ENCODE measurements at places on chromosomes 3 and 15. TPM values are rescaled to one million over a fixed set of nuclear protein-coding genes. Genes with fewer than 3 reads are reported as not detected.

DNA sequence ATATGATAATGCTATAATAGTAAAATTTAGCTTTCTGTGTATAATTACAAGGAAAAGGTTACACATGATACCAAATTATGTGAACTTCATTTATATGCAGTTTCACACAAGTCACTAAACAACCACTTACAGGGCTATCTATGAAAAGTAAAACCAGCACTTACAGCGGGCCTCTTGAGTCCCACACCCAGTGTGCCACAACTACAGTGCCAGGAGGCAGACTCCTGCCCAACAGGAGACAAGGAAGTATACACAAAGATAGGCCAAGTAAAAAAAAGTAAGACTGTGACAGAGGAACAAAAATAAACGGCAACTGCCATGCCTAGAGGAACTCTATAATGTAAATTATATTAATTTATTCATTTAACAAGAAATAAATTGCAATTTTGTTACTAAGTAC, 53.4 kb upstream of the NEK10 start:
- no peak for DNase-seq

DNA sequence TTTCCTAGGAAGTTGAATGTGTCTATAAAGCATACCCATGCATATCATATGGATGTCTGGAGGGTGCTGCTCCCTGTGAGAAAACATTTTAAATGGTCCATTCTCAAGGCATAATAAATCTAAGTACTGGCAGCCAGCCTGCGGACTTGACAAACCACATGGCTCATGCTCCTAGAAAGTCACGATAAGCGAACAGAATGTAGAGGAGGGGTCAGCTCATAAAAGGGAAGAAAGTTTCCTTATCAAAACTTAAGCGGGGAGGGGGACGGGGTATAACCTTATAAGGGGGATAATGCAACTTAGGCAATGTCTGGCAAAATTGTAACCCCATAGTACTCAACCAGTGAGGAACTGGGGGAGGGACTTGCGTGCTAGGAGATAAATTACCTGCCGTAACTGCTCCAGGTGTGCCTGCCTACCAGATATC, 159.8 kb upstream of the LMCD1 start:
- no peak for DNase-seq

GRCh38 chr3:62238431-62238830, 134.9 kb downstream of the FEZF2 start:
- no peak for DNase-seq

GRCh38 chr3:53808496-53808895, 37.7 kb downstream of the CHDH start:
- DNase-seq, result no peak

DNA sequence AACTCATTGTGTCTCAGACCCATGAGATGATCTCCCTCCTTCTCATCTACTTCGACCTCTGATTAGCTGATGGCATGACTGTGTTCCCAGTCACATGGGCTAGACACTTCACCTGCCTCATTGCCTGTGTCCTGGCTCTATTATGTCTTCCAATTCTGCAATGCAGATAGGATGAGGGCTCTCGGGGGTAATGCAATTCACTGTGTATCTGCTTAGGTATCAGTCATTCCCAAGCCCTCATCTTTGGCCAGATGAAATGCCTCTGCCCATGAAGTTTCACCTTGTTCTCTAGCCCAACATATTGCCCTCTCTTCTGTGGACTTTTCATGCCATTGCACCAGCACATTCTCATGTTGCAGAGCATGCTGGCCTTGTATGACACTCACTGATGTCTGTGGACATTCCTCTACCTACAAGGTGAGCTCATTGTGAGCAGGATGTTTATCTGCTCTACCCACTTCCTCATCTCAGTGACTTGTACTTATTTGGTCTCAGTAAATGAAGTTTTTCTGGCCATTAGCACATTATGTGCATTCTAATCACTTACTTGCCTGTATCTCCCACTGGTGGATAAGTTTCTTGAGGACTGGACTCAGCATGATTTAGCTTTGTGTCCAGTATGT, 32.3 kb downstream of the MOBP start:
- DNase-seq, result no peak

GRCh38 chr3:143657391-143657790, 190.9 kb downstream of the SLC9A9 start:
- DNase-seq, result no peak

DNA sequence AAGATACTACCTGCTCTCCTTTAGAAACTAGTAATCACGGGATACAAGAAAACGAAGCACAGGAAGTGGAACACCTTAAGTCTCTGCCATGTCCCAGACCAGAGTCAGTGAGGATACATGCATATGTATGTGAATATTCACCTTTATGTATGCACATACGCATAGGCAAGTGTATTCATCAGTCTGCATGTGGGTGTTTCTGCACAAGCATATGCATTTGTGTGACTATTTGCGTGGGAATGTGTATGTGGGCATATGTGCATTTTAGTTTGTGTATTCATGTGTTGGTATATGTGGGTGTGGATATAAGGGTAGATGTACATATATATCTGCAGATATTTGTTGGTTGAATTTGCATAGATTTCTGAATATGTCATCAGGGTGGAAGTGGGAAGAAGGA, 889.7 kb downstream of the AGBL1 start:
- DNase-seq, result no peak

The NME9 gene
- polyA plus RNA-seq, result 0.26 TPM

The OXTR gene
- polyA plus RNA-seq, result not detected

The MORC1 gene
- not detected for polyA plus RNA-seq

The SPSB4 gene
- not detected for polyA plus RNA-seq
